Naive thymus-derived CD8-positive, alpha-beta T cell (primary cell): ENCODE measurements at places on chromosomes 4 and X.
A peak's percentile ranks its signal among the peaks of the same experiment; 100 is the strongest.

DNA sequence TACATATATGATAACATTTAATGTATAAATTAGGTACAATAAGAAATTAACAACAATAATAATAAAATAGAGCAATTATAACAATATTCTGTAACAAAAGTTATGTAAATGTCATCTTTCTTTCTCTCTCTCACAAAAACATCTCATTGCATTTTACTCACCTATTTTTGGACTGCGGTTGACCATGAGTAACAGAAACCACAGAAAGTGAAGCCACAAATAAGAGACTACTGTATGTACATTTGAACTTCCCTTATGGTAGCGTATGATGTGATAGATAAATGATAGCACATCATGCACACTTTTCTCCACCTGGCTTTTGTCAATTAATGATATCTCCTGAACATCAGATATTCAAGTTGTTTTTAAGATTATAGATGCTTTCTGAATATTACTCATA is 80.5 kb downstream of the HNRNPD start:
- DNase-seq: peak; percentile 42

- no peak for DNase-seq
These were observed 58.5 kb downstream of the PRPS1 start for GRCh38 chrX:107686792-107687191.

- DNase-seq: no peak
These were observed 8.6 kb downstream of the KLF3 start for GRCh38 chr4:38672397-38673129.

GRCh38 chr4:40843696-40844095 is 93.9 kb downstream of the NSUN7 start:
- DNase-seq: no peak

DNA sequence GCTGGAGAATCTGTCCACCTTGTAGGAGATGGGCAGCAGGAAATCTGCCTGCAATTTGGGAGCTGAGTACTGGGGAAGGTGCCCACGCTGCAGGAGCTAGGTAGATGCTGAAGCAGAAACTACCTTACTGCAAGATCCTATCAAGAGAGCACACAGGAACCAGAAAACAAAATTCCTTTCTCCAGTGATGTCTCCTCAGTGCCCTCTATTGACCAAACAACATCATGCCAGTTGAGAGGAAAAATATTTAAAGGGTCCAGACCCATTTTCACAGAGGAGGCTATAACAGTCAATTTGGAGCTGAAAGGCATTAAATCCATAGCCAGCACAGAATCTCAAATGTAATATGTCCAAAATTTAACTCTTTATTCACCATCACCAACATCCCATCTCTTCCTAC is 406.8 kb downstream of the SLITRK2 start:
- no peak for DNase-seq

DNA sequence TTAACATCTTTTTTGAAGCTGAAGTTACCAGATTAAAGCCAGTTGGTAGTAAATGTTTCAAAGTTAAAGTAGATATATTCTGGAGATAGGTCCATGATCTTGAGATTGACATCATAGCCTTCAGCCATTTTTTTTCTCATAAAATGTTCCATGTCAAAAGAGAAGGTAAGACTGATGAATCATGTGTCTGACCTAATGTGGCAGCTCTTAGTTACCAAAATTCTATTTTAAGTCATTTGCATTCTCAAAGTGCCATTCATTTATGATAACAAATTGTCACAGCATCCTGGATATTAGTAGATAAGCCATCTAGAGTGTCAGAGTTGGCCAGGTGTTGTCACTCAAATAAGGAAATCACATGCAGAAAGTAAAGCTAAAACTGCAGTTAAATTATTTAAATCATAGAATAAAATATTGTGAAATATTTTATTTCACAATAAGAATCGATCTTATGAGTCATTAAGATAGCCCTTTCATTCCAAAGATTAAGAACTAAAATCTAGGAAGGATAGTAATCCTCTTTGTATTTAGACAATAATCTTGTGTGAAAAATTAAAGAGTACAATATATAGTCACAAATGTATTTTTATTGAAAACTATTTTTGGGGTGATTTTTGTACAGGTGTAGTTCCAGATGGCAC is 65.7 kb upstream of the ADAD1 start:
- DNase-seq: no peak

DNA sequence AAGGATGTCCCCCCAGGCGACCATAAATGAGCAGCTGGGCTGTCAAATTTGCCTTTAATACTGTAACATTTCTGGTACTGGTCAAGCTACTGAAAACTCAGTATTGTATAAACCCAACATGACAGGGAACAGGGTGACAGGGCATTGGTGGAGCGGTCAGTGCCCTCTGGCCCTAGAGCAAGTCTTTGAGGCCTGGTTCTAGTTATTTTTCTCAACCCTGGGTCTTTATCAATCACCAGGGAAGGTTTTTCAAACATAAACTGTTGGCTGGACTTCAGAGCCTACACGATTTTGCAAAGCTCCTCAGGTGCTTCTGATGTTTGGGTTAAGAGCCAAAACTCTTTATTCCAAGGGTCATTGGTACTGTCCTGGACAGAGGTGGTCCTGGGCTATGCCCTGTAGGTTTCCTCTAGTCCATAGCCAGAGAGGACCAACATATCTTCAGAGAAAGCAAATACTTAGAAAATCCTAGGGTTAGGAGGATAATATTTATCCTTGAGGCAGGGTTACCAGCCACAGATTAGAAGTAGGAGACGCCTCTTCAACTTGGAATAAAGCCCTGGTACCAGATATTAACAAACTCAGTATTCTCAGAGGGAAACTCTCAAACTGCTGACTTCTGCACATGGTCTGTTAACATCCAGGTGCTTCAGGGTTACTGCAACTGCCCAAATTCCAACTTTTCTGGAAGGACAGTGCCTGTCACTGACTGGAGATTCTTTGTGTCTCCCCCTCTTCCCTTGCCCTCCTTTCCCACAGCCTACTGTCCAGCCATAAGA is 26.7 kb upstream of the ADH7 start:
- no peak for DNase-seq

GRCh38 chr4:62243895-62244294 is 1043.8 kb downstream of the ADGRL3 start:
- DNase-seq: no peak

DNA sequence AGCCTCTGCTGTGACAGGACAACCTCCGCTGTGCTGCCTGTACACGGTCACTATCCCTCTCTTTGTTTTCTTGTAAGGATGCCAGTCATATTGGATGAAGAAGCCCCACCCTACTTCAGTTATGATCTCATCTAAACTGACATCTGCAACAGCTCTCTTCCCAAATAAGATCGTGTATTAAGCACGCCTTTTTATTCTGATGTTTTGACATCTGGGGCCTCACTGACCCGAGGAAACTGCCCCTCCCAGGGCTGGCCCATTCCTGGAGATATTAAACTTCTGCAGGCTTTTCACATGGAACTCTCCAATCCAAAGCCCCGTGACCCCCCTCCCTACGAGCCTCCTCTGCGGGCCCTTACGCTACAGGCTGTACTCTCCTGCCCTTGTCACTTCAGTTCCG is 232.0 kb downstream of the ARHGAP10 start:
- no peak for DNase-seq

DNA sequence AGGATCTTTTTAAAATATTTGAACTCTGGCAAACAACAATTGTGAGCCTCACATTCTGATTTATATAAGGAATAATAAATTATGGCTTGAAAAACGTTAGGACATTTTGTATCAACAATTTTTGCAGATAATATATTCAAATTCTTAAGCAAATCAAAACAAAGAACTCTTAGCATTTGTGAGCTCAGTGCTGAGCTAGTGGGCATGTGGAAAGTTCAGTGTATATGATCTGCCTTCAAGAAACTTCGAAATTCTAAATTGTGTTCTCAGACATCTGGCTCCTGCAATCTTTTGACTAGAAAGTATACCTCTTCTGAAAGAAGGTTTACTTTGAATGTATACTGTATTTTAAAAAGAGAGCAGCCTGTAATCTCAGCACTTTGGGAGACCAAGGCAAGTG is 122.3 kb upstream of the NEIL3 start:
- DNase-seq: no peak

GRCh38 chrX:136711147-136711546 is 63.2 kb downstream of the CD40LG start:
- DNase-seq: no peak

DNA sequence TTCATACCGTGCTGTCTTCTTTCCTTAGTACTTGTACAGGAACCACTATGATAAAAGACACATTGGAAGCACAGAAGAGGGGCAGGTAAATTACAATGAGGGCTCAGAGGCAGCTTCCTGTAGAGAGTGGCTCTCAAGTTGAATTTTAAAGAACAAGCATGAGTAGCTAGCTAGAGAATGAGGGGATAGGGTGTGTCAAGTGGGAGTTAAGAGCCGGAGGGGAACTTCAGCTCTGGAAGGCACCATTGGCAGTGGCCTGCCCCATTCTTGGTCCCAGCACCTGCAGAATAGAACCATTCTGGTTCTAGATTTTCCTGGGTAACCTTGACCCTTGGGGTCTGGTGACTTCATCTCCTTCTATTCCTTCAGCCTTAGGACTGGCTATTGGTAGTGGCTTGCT is 34.0 kb upstream of the JADE1 start:
- DNase-seq: no peak

- DNase-seq: no peak
These were observed 325.6 kb downstream of the ARHGAP10 start for GRCh38 chr4:148057516-148057915.

DNA sequence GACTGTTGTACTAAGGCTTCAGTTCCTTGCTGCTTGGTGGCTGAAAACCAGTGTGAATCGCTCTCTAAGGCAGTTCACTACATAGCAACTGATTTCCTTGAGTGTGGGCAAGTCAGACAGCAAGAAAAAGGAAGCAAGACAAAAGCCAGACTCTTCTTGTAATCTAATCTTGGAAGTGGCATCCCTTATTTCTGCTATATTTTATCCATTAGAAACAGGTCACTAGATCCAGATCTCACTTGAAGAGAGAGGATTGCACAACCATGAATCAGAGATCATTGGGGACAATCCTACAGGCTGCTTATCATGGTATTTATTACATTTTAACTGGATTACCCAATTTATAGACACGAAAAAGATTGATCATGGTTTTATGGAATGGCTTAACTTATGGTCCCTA is 684.5 kb downstream of the GRID2 start:
- DNase-seq: no peak

DNA sequence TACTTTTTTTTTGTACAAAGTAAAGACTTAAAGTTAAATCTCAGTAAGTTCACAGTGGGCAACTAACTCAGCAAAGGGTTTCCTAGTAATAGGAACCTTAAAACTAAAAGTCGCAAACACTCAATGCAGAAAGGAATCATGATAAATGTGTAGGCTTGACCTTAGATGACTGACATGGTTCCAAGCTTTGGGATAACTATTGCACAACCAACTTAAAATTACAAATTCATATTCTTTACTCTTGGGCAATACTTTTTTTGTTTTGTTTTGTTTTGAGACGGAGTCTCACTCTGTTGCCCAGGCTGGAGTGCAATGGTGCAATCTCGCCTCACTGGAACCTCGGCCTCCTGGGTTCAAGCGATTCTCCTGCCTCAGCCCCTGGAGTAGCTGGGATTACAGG is 8.2 kb downstream of the ELOVL6 start:
- no peak for DNase-seq

DNA sequence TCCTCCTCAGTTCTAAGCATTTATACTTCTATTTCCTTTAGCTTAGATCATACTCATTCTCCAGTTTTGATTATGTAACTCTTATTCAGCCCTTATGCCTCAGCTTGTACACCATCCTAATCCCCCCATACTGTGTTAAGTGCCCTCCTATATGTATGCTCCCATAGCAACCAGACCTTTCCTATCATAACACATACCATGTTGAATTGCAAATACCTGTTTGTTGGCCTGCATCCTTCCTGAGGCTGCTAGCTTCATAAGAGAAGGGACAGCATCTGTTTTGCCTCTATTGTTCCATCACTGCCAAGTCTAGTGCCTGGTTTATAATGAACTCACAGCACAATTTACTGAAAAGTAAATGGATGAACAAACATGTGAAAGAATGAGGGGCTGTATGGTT is 443.7 kb downstream of the CENPC start:
- no peak for DNase-seq
